Frontal cortex (tissue), 4 donors: ENCODE measurements at places on chromosomes 11 and 22.
A peak's percentile ranks its signal among the peaks of the same experiment; 100 is the strongest.

DNA sequence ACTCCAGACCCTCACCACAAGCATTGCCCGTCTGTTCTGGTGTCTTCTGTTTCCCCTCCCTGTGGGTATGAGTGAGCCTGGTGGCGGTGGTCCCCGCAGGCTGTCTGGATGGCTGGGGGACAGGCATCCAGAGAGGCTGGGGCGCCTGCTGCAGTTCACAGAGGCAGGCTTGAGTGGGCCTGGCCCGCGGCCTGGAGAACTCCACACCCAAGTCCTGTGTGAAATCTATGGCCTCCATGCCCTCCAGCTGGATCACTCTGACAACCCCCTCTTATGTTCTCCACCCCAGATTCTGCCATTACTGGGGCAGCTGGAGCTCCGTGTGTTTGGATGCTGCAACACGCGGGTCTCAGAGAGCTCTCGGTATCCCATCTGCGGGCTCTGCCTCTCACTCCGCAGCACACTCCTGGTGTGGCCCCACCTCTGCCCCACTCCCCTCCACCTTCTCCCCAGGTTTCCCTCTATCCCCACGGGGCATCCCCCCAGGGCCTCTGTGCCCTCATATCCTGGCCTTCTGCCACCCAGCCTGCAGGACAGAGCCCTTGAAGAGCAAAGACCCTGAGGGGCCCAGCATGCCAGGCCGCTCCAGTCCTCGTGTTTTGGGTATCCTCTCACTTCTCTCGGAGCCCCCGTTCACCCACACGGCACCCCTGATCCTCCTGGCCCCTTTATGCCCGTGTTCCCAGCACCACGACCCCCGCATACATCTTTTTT, 31.3 kb downstream of the LRRC74B start:
- no peak for DNase-seq

- DNase-seq, result no peak
These were observed 50.1 kb downstream of the LRRC32 start for GRCh38 chr11:76620489-76620888.

GRCh38 chr11:44036811-44037657, 10.7 kb upstream of the ACCSL start:
- DNase-seq, result peak; percentile 58

DNA sequence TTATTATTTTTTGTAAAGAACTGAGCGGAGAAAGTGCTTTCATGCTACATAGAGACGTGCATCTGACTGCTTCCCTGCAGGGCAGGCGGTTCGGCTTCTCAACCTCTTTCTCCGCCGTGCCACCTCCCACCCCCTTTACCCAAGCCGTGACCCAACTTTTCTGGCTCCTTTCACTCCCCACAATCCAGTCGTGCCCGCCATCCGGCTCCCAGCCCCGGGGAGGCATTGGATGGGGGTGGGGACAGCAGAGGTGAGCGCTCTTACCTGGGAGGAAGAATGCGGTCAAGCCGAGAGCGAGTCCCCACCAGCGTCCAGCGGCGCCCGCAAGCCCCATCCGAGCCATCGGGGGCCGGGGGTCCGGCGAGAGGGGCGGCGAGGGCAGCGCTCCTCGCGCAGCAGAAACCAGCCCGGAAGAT, 781 bp downstream of the NECTIN1 start:
- no peak for DNase-seq

DNA sequence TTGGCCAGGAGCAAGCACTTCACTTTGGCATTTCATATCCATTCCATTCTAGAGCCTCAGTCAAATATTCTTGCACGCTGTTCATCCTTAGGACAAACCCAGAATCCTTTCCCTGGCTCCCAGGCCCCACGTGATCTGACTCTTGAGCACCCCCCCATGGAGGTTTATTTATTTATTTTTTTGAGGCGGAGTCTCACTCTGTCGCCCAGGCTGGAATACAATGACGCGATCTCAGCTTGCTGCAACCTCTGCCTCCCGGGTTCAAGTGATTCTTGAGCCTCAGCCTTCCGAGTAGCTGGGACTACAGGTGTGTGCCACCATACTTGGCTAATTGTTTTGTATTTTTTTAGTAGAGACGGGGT, 12.7 kb upstream of the TSGA10IP start:
- no peak for DNase-seq

DNA sequence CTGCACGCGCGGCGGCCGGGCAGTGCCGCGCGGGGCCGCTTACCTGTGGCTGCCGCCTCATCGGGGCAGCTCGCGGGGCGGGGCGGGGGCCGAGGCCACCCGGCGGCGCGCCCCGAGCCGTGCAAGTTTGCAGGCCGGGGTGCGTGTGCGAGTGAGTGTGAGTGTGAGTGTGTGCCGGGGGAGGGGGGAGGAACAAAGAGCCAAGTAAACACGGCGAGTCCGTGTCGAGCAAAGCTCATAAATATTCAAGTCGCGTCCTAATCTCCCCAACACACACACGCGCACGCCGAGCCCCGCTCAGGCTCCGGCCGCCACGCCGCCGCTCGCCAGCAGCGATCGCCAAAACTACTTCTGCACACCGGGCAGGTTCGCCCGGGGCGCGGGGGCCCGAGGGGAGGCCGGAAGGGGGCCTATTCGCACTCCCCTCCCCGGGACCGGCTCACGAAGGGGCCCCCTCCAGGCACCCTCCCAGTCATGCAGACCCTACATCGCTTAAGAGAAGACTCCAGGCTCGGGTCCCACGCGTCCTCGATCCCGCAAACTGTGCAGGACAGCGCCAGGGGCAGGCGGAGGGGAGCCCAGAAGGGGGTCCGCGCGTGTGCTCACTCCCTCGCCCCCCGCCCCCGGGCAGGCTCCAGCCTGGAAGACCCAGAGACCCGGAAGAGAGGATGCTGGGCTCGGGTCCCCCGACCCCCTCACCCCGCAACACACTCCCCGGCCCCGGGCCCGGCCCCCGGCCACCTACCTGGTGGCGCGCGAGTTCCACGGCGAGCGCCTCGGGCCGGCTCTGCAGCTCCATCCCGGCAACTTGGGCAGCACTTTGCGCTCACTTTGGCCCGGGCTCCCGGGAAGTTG, 827 bp downstream of the PHF21B start:
- DNase-seq, result peak; percentile 59

DNA sequence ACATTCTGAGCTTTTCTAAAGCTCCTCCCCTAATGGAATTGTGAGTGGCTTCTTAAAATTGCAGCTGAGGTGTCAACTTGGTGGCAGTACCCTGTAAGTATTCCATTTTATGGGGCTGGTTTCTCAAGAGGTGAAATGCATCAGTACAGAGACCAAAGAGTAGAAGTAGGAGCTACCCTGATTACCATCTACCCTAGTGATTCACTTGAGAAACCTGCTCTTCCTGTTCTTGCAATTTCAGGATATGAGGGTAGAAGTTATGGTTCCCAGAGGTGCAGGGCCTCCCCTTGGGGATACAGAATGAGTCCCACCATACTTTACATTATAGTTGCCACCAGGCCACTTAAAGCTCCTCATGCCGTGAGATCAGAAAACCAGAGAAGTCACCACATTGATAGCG, 944.6 kb downstream of the OPCML start:
- no peak for DNase-seq

DNA sequence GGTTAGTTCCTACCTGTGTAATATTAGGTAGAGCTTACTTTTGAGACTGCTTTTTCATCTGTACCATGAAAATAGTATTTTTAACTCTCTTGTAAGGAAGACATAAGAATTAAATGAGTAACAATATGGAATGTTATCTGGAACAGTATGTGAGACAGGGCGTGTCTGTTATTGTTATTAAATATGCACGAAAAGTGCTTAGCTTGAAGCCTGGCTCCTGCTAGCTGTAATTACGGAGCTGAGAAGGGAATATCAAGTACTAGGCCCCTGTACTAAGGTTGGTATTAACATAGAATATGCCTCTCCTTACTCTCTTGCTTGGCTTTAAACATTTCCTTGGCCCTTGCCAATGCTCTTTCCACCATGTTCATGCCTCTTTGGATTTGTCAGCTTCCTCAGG, 194.0 kb downstream of the FAM76B start:
- DNase-seq, result no peak

- DNase-seq, result no peak
These were observed 39.3 kb downstream of the CCDC81 start for GRCh38 chr11:86414032-86414431.

DNA sequence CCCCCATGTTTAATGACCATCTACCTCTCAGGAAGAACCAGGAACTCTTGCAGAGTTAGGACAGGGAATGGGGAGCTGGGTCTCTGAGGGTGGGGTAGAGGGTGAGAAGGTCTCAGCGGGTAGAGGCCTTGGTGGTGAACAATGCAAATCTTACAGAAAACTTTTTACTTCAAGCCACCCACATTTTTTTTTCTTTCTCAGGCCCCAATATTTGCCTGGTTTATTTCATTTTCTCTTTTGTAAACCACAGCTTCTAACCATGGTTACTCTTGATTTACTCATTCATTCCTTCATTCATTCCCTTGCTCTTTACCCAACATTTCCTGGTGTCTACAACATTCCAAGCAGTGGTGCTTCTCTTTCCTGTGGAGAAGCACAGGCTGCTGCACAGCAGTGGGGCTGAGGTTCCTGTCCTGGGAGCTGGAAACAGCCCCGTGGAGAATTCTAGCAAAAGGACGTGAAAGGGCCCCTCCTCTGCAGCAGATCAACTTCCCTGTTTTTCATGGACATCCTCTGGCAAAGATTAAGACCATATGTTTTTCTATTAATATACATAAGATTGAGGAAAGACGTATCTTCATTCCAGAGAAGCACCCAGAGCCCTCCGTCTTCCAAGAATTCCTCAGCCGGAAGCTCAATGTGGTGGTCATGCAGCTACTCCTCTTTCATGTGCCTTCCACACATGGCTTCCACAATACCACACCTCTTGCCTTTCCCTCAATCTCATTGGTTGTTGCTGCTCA, 224.4 kb upstream of the SESN3 start:
- no peak for DNase-seq

DNA sequence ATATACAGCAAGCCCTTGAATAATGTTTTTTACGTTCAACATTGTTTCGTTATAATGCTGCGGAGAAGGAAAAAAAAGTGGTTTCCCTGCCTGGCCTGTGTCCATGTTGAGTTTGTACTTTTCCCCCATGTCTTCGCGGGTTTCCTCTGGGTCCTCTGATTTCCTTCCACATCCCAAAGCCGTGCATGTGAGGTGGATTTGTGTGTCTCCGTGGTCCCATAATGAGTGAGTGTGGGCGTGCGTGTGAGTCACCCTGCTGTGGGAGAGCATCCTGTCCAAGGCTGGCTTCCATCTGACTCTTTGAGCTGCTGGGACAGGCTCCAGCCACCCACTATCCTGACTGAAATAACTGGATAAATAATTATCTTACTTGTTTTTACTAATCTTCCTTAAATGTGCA, 29.6 kb upstream of the SNX19 start:
- no peak for DNase-seq

- no peak for DNase-seq
These were observed 8.9 kb upstream of the PELI3 start for GRCh38 chr11:66457826-66458225.
